ENCODE measurements at places on chromosomes 3 and 15.

GRCh38 chr3:41522612-41523011 lies 323.3 kb downstream of the CTNNB1 start:
- DNase-seq: no peak

- DNase-seq: no peak
Observed at GRCh38 chr3:65347166-65347565, 659.4 kb upstream of the ADAMTS9 start.

- no peak for DNase-seq
Observed at GRCh38 chr3:47850564-47851410, 47.8 kb downstream of the DHX30 start.

GRCh38 chr3:71250026-71250425 lies 333.5 kb downstream of the FOXP1 start:
- no peak for DNase-seq

- DNase-seq: no peak
Observed at GRCh38 chr3:76025561-76025960, 240.2 kb upstream of the ZNF717 start.

- DNase-seq: no peak
Observed at GRCh38 chr3:194089357-194090177, 46.4 kb upstream of the HES1 start.

- DNase-seq: no peak
Observed at GRCh38 chr15:77067691-77068367, 3.1 kb downstream of the TSPAN3 start.

- no peak for DNase-seq
Observed at GRCh38 chr3:22040150-22040549, 289.1 kb upstream of the ZNF385D start.

GRCh38 chr3:99342383-99342782 lies 296.0 kb upstream of the COL8A1 start:
- DNase-seq: no peak

- DNase-seq: no peak
Observed at GRCh38 chr15:55736756-55737155, 6.2 kb downstream of the PRTG start.

DNA sequence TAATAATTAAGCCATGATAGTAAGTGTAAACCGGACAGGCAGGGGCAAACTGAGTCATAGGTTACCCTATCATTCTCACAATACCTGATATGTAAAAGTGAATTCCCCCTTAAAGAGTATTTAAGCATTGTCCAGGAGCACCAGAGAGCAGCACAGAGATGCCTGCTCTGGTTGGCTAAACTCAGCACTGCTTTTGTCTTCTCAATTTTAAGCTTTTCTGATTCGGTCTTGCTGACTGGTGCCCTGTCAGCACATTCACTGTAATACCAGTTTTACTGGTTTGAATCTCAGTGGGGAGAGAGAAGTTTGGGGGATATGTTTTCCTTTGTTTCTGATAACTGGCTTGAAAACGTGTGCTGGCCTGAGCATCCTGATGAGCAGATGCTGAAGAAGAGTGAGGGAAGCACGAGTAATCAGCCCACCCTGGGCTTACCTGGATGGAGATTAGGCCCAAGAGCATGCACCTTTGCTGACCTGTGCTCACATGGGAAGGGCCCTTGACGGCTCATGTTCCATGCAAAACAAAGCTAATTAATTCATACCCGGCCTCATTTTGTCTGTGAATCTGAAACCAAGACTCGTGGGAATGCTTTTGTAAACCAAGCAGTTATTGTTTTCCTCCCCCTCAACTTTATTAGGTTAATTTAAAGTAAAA lies 208.5 kb upstream of the MRPL3 start:
- no peak for DNase-seq

- no peak for DNase-seq
Observed at GRCh38 chr3:128348805-128349531, 117.7 kb downstream of the DNAJB8 start.

- no peak for DNase-seq
Observed at GRCh38 chr15:79609506-79609905, 177.4 kb downstream of the MINAR1 start.

GRCh38 chr3:60584250-60584649 lies 667.0 kb downstream of the FHIT start:
- no peak for DNase-seq

DNA sequence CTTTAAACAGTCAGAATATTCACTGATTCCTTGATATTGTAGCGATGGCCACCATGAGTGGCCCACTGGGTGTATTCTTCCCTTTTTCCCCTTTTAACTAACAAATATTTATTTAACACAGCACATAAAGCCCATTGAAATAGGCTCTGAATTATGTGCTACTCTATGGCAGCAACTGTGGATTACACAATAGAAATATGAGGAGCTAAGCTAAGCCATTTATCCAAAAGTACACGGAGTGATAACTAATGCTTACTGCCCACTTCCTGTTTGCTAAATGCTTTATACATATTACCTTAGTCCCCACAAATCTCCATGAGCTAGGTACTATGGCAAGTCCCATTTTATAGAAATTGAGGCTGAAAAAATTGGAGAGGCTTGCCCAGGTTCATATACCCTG lies 17.9 kb downstream of the ILDR1 start:
- DNase-seq: no peak

DNA sequence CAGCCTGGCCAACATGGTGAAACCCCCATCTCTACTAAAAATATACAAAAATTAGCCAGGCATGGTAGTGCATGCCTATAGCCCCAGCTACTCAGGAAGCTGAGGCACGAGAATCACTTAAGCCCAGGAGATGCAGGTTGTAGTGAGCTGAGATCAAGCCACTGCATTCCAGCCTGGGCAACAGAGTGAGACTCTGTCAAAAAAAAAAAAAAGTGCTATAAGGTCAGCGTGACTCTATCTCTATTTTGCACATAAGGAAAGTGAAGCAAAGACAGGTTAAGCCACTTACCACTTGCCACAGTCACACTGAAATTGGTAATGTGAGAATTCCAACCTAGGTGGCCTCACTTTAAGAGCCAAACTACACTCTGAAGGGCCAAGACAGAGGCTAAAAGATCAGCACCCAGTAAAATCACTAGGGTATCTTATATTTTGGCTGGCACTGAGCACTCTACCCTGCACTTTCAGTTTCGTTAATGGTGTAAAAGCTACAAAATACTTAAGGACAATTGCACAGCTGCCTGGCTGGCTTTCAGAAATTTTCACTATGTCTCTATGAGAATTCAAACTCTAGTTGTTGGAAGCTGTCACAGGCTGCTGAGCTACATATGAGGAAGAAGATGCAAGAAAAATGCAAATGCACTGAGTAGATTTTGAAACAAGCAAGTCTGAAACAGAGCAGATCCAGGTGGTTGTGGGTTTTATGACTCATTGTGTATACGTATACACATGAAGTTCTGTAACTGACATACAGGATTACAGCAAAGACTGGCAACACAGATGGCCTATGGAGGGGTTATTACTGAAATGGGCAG lies 32.7 kb downstream of the TRANK1 start:
- peak; percentile 36 for DNase-seq

GRCh38 chr3:37491776-37492175 lies 317.4 kb upstream of the LRRFIP2 start:
- DNase-seq: no peak

DNA sequence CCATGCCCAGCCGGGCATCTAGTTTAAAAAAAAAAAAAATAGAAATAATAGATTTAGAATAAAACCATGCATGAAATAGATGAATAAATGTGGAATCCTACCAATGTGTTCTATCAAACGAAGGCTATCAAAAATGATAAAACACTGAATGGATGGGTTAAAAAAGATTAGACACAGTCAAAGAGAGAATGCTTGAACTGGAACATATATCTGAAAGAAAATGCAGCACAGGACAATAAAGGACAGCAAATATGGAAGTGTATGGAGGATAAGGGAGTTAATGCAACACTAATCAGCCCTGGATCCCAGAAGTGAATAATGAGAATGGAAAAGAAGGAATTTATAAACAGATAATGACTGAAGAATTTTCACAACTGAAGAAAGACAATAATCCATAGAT lies 571.7 kb downstream of the GRM7 start:
- no peak for DNase-seq

DNA sequence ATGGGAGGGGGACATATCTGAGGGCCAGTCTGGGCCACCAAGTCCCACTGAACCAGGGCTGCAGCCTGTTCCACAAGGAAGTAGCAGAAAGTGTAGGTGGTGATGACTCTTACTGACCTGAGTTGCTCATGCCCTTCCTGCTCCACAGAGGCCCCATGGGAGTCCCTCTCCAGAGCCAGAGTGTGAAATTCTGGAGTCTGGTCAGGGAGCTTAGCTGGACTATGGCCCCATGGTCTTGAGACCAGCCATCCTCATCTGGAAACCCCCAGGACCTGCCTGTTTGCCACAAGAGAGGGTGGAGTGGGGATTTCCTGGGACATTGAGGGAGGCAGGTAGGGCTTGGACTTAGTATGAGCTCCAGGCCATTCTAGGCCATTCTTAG lies 3.0 kb downstream of the SPINT1 start:
- no peak for DNase-seq

DNA sequence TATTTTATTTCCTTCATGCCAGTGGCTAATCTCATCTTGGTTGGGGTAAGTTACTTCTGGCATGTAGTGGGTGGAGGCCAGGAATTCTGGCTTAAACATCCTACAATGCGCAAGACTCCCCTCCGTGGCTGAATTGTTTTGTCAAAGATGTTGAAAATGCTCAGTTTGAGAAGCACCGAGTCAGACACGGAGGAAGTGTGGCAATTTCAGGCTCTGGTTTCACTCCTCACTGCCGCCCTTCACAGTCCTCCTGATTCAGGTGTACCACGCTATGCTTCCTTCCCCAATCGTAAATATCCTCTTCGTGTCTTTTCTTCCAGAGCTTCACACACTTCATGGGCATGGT lies 150.7 kb downstream of the OPA1 start:
- no peak for DNase-seq

DNA sequence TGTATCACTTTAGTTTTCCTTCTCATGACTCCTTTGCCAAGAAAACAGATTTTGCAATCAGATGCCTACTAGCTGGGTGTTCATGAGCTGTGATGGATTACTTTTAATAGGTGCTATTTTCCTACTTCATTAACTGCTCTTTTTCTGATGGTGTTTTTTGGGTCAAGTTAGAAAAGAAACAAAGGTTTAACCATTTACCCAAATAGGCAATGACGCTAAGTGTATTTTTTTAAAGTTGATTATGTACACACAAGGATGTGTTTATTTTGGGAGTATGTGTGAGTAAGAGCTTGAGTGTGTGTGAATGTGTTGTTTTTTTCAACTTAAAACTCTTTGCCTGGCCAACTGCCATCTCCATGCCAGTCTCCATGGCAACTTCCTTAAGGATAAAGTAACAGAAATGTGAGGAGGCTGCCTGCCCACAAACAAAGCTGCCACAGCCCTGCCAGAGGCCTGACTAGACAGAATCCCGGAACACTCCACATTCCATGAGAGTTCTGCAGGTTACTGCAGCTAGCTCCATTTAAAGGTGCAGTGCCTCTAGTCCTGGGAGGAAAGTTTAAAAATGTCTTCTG lies 215.6 kb upstream of the RBMS3 start:
- peak; percentile 87 for DNase-seq

GRCh38 chr3:124451630-124452317 lies 278.5 kb upstream of the UMPS start:
- no peak for DNase-seq

DNA sequence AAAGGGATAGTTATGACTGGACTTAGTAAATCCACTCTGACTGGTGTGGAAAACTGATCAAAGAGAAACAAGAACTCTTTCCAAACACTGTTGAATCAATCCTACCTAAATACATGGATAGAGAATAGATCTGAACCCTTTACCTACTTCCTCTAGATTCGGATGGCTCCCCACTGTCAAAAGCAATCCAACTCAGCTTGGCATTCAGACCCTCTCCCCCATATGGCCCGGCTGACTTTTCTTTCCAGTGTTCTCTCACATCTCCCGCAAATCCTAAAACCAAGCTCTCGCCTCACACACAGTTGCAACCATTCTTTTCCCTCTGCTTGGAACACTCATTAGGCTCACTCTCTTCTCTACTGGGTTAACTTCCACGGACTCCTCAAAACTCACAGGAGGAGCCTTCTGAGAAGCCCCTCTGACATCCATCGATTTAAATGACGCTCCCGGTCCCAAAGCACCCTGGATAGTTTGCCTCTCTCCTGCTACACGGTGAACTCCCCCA lies 639 bp downstream of the SPICE1 start:
- peak; percentile 54 for DNase-seq

DNA sequence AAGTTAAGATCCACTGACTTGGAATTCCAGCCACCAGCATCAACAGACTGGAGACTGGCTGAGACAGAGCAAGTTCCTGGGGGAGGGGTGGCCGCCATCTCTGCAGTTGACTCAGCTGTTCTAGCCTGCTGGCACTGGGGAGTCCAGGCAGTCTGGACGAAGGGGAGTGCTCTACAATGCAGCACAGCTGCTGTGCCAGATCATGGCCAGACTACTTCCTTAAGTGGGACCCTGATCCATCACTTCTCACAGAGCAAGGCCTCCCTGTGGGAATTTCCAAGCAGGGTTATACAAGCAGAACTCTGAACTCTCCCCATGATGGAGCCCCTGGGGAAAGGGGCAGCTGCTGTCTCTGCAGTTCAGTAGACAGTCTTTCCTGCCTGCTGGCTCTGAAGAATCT lies 35.2 kb downstream of the PYGO1 start:
- DNase-seq: peak; percentile 75

- DNase-seq: no peak
Observed at GRCh38 chr3:112770032-112770626, 76.5 kb downstream of the CD200R1L start.

- peak; percentile 23 for DNase-seq
Observed at GRCh38 chr15:53160092-53160704, 370.1 kb upstream of the ONECUT1 start.

DNA sequence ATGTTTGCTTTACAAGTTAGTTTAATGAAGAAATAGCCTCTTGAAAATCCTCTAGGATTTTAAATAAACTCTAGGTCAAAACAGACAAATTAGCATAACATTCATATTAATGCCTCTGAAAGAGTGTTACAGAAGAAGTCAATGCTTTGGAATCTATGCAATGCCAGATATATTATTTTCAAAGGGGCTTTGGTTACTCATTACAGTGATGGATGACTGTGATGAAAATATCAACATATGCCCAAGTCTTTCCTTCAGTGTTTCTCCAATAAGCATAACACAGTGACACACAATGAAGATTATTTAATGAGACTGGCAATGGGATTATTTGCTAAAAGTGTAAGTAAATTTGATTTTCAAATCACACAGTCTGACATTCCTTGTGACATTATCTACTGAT lies 1247.2 kb downstream of the ROBO2 start:
- no peak for DNase-seq

GRCh38 chr15:77033417-77033728 lies 37.5 kb downstream of the TSPAN3 start:
- DNase-seq: no peak

GRCh38 chr15:70361106-70361505 lies 263.4 kb upstream of the TLE3 start:
- DNase-seq: no peak

DNA sequence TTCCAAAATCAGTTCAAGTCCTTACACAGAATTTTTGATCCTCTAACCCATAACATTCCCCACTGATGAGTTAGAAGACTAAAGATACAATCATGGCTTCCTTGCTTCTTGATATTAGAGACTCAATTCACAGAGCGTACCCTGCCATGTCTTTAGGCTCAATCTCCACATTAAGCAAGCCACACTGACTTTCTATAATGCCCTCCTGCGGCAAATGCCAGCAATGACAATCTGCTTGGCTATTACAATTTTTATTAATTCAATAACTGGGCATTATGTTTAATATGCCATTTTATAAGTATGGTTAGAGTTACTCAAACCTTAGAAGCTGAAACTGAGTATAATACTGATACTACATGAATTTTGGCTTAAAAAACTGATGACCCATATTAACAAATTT lies 479.7 kb upstream of the NR2F2 start:
- no peak for DNase-seq

Data from NCI-H524 (cell line).